ENCODE measurements at places on chromosomes 11 and 22.

- DNase-seq, result no peak
These were observed 63.2 kb upstream of the BIRC3 start for GRCh38 chr11:102254047-102254446.

- peak; percentile 84 for DNase-seq
These were observed 152.8 kb downstream of the NCAM1 start for GRCh38 chr11:113113801-113114704.

DNA sequence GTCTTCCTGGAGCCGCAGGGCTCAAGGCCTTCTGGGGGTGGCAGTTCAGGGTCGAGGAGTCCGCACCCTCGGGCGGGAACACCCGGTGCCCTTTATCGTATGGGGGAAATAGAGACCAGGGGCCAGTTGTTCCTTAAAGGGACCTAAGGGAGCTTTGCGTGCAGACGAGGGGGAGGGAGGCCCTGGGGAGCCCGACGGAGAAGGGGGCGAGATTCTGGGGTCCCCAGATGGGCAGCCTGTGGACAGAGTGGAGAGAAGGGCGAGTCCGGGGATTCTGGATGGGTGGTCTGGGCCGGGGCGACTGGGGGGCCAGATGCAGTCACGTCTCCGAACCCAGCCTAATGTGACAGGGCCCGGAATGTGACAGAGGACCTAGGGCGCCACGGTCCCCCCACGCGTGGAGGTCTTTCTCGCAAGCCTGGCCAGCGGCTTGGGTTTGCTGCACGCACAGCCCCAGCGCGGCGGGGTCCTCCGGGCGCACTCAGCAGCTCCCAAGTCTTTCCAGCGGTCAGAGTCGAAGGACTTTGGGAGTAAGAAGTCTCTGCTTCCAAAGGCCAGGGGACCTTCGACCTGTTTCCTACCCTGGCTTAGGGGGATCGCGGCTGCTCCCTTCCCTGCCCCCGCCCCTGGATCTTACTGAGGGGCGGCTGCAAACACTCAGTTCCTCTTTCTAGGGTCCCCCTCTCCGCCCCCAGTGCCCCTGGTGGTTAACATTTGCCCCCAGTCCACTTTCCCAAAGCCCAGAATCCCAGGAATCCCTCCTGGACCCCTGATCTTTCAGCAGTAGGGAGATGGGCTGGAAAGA, 547 bp downstream of the TUBA8 start:
- no peak for DNase-seq

GRCh38 chr22:37431801-37432707, 4.8 kb upstream of the ELFN2 start:
- DNase-seq, result no peak

GRCh38 chr11:44171518-44171917, 76.0 kb downstream of the EXT2 start:
- DNase-seq, result no peak

DNA sequence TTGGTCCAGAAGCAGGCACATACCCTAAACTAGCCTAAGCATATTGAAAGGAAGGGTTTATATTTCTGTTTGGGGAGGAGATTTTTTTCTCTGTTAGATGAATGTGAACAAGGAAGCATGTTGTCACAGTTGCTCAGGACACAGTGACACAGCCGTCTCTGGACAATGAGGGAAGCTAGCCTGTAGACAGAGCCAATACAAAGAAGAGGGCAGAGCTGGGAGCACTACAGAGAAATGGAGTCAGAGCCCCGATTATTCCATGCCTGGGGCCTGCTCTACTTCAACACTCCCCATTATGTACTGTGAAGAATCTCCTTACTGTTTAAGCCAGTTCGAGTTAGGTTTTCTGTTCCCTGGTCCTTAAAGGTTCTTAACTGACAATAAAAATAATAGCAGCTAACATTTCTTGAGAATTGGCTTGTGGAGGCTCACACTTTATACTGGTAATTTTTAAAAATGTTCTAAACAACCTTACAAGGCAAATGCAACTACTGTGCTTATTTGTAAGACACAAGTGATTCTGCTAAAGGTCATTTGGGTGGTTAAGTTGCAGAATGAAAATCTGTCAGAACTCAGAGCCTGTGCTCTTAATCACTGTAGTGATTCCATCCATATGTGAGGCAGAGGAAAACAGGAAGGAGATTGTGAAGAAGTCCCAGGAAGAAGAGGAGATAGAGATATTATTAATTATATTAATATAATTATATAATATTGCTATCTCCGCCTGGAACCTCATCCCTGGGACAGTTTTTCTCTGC, 58.8 kb upstream of the RRAS2 start:
- DNase-seq, result no peak

- DNase-seq, result no peak
These were observed 35.2 kb downstream of the LRFN4 start for GRCh38 chr11:66891851-66892660.

GRCh38 chr11:76102802-76103201, 103.5 kb downstream of the WNT11 start:
- DNase-seq, result no peak

DNA sequence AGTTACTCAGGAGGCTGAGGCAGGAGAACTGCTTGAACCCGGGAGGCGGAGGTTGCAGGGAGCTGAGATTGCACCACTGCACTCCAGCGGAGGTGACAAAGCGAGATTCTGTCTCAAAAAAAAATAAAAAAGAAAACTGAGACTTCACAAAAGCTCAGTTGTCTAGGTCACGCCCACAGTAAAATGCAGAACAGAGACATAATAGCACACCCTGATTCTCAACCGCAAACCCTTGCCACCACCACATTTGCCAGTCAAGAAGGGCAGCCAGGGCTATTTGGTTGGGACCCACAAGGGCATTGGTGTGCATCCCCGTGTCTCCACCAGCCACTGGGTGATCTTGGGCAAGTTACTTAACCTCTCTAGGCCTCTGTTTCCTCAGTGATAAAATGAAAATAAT, 25.4 kb downstream of the CREB3L1 start:
- DNase-seq, result no peak

- no peak for DNase-seq
These were observed 76.5 kb upstream of the ZBED5 start for GRCh38 chr11:10934293-10934860.

- no peak for DNase-seq
These were observed 25.9 kb upstream of the ROBO3 start for GRCh38 chr11:124839128-124839971.

DNA sequence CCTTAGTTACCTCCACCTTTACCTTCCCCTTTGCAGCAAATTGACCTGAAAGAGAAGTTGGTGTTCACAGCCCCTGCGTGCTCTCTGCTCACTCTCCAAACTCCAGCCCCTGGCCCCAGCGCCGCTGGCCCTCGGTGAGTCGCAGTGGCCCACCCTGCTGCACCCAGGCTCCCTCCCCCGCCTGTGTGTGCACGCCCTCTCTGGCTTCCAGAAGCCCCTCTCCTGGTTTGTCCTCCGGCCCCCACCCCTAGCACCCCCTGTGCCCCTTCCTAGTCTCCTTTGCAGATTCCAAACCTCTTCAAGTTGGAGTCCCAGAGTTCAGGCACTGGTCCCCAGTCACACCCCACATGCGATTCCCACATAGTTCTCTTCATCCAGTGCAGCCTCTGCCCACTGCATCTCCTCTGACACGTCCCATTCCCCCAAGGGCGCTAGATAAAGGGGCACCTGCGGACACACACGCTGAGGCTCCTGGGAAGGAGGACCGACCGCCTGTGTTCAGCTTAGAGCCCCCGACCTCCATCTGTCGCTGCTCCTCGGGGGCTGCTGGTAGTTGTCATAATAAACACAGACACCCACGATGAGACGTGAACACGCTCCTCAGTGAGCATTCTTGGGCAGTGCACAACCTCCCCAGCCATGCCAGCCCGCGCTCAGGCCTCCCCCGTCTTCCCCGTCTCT, 1.5 kb upstream of the PHRF1 start:
- DNase-seq, result no peak

GRCh38 chr11:64566042-64566914, 24.7 kb upstream of the SLC22A12 start:
- DNase-seq, result no peak

- no peak for DNase-seq
These were observed 22.5 kb upstream of the KRTAP5-6 start for GRCh38 chr11:1674173-1675131.

- no peak for DNase-seq
These were observed 142.7 kb downstream of the WNT7B start for GRCh38 chr22:45834241-45834640.

DNA sequence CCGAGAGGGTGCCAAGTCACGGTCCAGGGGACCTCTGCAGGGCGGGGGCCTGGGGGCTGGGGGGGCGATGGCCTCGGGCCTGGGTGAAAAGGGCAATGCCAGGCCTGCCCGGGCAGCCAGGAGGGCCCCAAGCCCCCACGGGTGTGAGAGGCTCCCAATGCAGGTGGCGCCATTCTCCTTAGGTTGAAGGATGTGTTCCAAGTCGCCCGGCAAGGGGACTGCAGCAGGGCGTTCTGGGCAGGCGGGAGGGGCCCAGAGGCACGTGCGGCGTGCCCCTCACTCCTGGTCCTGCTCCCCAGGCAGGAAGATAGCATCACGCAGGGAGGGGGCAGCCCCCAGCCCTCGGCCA, 730 bp upstream of the TNNI2 start:
- DNase-seq, result no peak

DNA sequence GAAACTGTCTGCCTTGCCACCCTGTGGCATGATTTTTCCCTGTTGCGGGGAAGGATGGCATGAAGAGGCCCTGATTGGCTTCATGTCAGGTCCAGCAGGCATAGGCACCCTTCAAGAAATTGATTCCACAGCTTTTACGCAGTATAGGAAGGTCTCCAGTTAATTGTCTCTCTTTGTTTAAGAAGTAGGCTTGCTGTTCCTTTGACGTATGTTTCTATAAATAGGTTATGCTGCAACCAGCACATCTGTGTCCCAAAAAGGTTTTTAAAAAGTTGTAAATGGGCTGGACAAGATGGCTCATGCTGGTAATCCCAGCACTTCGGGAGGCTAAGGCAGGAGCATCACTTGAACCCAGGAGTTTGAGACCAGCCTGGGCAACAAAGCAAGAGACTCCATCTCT, 62.6 kb downstream of the CD6 start:
- DNase-seq, result no peak

DNA sequence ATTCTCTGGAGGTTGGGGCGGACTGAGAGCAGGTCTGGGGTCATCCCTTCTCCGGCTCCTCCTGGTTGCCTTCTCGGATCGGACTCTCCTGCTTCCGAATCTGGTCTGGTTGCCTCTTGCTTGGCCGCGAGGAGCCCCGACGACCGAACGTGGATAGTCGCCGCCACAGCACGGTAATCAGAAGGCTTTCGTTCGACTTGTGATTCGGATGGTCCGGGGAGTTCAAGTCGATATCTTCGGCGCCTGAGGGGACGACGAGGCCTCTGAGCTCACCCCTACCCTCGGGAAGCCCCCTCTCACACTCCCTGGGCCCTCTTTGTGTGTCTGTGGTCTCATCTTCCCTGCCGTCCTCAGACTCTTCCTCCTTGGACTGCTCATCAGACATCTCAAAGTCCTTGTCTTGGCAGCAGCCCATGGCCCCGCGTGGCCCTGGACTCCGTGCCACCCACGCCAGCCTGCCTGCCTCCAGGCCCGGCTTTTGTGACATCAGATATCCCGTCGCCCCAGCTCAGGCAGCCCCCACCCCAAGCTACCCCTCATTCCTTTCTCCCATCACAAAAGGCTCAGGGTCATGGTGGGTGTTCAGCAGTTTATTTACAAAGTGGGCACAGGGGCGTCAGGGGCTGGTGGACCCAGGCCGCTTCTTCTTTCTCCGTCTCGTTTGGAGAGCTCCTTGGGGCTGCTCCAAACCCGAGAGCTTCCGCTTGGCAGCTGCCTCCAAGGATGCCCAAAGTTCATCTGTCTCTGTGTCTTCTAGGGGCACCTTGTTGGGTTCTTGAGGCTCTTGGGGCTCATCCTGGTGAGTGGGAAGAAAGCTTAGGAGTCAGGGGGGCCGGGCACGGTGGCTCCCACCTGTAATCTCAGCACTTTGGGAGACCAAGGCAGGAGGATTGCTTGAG, at the start of gene TEX54:
Gene TEX54, minus strand, starts transcription at position 506 of the 899 bp plus-strand sequence.
- no peak for DNase-seq

Measured in hippocampal formation (tissue), 2 donors.